ENCODE measurements at places on chromosomes 2 and 18. TPM values are rescaled to one million over a fixed set of nuclear protein-coding genes. Genes with fewer than 3 reads are reported as not detected.

CDK15 gene
- not detected for total RNA-seq

MRPL19 gene
- 40.7 TPM for total RNA-seq

CDCA7 gene
- total RNA-seq, result 1.1 TPM

CTNNA2 gene
- total RNA-seq, result 0.81 TPM

VWA3B gene
- 0.17 TPM for total RNA-seq

IL1F10 gene
- not detected for total RNA-seq

STK39 gene
- 13.1 TPM for total RNA-seq

Measured in heart left ventricle (tissue), 16 donors.